ENCODE measurements at places on chromosomes 2 and 18.
A peak's percentile ranks its signal among the peaks of the same experiment; 100 is the strongest.

GRCh38 chr18:24500217-24500616 lies 39.8 kb downstream of the HRH4 start:
- DNase-seq = no peak

- peak; percentile 61 for DNase-seq
Observed at GRCh38 chr2:36351736-36352349, 3.7 kb upstream of the CRIM1 start.

GRCh38 chr2:28687171-28687570 lies 64.5 kb upstream of the PPP1CB start:
- DNase-seq = no peak

- DNase-seq = no peak
Observed at GRCh38 chr2:19916385-19916950, 14.7 kb upstream of the TTC32 start.

GRCh38 chr2:222296911-222297599 lies 1.7 kb downstream of the PAX3 start:
- no peak for DNase-seq

GRCh38 chr2:40470822-40471813 lies 19.2 kb upstream of the SLC8A1 start:
- DNase-seq = no peak

DNA sequence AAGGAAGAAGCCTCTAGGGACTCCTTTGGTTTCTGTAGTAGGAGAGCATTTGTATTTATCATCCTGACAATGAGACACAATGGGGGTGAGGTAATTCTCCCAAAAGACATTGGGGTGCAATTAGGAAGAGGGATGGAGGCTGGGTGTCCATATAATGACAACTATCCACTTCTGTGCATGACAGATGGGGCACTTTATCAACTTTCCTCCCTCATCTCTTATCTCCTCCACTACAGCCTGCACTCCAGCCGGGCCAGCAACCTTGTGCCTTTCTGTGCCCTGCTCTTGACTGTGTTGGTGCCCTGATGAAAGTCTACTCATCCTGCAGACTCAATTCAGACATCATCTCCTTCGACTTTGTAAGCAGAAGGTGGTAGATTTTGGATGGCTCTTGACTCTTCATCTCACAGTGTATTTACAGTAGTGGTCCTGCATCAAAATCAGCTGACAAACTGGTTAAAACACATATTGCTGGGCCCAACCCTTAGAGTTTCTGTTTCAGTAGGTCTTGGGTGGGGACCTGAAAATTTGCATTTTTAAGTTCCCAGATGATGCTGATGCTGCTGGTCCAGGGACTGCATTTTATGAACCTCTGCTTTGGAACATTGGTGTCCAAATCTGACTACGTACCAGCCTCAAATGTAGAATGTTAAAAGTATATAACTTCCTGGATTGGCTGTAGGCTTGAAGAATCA lies 40.8 kb upstream of the CFAP36 start:
- DNase-seq = no peak

DNA sequence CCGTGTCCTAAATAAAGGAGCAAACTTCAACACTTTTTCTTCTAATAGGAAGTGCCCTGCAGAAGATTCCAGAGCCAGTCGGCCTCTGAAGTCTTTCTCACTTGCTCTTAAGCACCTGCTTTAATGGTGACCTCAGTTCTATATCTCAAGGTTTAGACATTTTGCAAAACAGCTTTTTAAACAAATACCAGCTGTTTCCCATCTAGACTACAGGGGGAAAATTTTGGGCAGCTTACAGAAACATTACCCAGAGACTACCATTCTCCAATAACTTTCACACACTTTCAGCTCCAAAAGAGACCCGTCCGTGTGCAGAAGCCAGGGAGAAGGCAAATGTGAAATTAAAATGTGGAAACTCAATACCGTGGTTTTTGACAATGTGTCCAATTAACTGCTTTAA lies 285.3 kb upstream of the CCDC68 start:
- peak; percentile 55 for DNase-seq

- DNase-seq = no peak
Observed at GRCh38 chr2:217842017-217842416, 160.8 kb downstream of the TNS1 start.

- peak; percentile 89 for DNase-seq
Observed at GRCh38 chr18:58887613-58887963, 22.9 kb downstream of the ZNF532 start.

DNA sequence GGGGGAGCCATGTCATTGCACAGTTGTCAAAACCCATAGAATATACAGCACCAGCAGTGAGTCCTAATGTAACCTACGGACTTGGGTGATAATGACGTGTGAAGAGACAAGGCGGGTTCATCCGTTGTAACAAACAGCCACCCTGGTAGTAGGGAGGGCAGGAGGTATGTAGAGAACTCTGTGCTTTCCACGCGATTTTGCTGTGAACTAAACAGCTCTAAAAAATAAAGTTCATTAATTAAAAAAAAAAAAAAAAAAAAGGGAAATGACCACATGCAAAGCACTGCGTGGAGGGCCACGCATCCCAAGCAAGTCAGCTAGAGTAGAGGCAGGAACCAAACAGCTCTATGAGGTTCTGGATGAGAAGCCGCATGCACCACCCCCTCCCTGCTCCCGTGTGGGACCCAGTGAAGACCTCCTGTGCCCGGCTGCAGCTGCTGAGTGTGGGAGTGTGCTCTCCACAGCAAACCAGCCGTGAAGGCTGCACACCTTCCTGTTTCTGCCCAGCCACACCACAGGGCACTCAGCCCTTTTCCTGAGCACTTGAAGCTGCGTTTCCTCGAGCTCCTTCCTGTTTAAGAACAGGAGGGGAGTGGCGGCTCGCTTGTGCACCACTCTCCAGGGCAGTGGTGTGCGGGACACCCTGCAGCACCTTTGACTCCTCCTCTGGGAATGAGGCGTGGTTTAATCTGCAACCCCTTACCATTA lies 65.6 kb downstream of the ODC1 start:
- peak; percentile 72 for DNase-seq

GRCh38 chr18:12939162-12939561 lies 8.6 kb upstream of the SEH1L start:
- no peak for DNase-seq

DNA sequence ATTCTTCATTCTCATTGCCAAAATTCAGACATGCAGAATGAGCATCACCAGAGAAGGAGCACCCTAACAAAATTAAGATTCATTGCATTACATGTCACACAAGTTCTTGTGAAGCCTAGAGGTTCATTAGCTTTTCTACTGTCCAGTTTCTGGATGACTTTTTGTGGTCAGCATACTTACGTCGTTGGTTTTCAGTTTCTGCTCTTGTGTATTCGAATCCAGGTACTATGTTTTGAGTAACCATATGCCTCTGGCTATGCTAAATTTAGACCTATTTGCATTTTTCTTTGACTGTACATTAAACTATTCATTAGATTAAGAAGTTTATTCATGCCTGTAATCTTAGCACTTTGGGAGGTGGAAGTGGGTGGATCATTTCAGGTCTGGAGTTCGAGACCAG lies 251.3 kb downstream of the PARD3B start:
- DNase-seq = no peak

DNA sequence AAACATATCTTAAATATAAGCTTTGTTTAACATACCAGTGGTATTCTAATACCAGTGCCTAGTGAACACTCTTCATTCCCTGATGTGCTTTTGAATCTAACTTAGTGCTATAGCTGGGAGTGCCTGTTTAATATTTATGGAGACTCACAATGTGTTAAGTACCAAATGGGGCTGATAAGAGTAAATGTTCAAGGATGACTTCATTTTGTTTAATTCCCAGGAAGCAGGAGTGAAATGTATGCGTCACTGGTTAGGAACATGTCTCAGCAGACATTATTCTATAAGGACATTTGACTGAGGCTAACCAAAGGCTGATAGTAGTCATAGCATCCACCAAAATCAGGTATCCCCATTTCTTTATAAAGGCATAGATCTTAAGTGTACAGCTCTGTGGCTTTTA lies 31.7 kb upstream of the LINC00305 start:
- DNase-seq = no peak
